ENCODE measurements at places on chromosomes 5 and 9.

DNA sequence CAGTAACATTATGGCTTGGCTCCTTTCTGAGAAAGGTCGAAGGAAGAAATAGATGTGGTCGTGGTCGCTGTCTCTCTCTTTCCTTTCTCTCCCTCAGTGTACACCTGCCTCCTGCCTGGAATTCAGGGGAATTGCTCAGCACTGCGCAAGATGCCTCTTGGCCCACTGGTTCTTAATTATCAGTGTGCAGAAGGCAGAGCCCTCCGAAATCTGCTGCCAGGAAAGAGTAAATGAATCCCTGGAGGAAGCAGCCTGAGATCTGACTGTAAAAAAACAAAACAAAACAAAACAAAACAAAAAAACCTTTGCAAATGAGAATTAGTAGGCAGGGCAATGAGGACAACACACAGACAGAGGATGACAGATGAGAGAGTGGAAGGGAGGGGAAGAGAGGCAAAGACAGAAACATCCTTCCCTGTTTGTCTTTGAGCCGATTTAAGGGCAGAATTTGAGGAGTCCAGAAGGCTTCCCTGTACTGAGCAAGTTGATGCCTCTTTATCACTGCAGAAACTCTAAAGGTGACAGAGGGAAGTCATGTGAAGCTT lies 113.8 kb upstream of the PUM3 start:
- peaks cover 2% of the 10 kb centered on the region for H3K4me1 ChIP-seq
- no peak overlapping the region for H3K4me3 ChIP-seq
- H3K27ac ChIP-seq, result no peak overlapping the region

DNA sequence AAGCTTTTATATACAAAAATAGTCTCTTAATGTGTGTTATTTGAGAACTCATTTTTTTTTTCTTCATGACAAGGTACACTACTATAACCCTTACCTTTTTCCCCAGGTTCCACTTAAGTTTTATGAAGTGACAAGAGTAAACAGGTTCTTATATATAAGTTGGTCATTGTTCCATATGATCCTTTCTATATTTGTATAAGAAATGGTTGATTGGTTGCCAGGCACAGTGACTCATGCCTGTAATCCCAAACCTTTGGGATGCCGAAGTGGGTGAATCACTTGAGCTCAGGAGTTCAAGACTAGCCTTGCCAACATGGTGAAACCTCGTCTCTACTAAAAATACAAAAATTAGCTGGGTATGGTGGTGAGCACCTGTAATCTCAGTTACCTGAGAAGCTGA lies 108.3 kb downstream of the PCSK1 start:
- no peaks in the 10 kb centered on the region for H3K27me3 ChIP-seq
- H3K27ac ChIP-seq, result no peak overlapping the region
- no peak for DNase-seq
- no peaks in the 10 kb centered on the region for H3K36me3 ChIP-seq
- no peak overlapping the region for H3K4me3 ChIP-seq
- no peaks in the 10 kb centered on the region for H3K4me1 ChIP-seq

DNA sequence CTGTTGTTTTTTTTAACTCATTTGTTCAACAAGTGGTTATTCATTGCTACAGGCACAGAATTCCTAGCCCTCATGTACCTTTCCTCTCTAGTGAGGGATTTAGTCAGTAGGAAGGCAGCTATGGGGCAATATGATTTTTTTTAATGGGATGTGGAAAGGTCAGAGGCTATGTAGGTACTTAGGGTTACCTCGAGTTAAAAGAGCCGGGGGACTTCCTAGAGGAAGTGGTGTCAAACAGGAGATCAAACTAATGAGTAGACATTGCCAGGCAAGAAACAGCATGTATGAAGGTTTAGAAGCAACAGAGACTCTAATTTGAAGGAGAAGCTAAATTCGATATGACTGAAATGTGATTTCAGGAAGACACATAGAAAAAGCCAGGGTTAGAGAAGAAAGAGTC lies 50.7 kb downstream of the ITGA2 start:
- no peak for DNase-seq
- H3K4me1 ChIP-seq, result peaks cover 2% of the 10 kb centered on the region
- H3K27ac ChIP-seq, result no peak overlapping the region
- no peaks in the 10 kb centered on the region for H3K36me3 ChIP-seq

DNA sequence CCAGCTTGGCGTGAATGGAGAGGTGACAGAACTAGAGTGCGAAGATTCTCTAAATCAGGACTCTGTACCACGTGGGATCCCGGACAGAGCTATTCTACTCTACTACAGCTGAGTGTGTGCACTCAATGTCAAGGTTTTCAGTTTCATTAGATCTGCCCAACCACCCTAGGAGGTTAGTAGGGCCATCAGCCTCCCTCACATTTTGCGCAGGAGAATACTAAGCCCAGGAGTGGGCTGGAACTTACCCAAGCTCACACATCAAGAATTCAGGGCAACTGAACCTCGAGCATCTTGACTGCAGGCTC lies 68.3 kb upstream of the TBC1D2 start:
- H3K27me3 ChIP-seq, result no peaks in the 10 kb centered on the region
- no peaks in the 10 kb centered on the region for H3K4me1 ChIP-seq
- no peak overlapping the region for H3K27ac ChIP-seq
- no peak overlapping the region for H3K4me3 ChIP-seq

- no peak overlapping the region for H3K27ac ChIP-seq
- peak; percentile 32 for DNase-seq
- no peaks in the 10 kb centered on the region for H3K4me1 ChIP-seq
- no peaks in the 10 kb centered on the region for H3K36me3 ChIP-seq
Measured at GRCh38 chr9:97046228-97046627, 7.3 kb upstream of the CTSV start.

- no peak overlapping the region for H3K4me3 ChIP-seq
- H3K27ac ChIP-seq, result no peak overlapping the region
- peaks cover 8% of the 10 kb centered on the region for H3K4me1 ChIP-seq
- no peaks in the 10 kb centered on the region for H3K36me3 ChIP-seq
- no peak for DNase-seq
Measured at GRCh38 chr9:136862849-136863622, 3.1 kb downstream of the EDF1 start.

All from ovary (tissue), 10 donors.